ENCODE measurements at places on chromosomes 7 and 10.
A peak's percentile ranks its signal among the peaks of the same experiment; 100 is the strongest.

DNA sequence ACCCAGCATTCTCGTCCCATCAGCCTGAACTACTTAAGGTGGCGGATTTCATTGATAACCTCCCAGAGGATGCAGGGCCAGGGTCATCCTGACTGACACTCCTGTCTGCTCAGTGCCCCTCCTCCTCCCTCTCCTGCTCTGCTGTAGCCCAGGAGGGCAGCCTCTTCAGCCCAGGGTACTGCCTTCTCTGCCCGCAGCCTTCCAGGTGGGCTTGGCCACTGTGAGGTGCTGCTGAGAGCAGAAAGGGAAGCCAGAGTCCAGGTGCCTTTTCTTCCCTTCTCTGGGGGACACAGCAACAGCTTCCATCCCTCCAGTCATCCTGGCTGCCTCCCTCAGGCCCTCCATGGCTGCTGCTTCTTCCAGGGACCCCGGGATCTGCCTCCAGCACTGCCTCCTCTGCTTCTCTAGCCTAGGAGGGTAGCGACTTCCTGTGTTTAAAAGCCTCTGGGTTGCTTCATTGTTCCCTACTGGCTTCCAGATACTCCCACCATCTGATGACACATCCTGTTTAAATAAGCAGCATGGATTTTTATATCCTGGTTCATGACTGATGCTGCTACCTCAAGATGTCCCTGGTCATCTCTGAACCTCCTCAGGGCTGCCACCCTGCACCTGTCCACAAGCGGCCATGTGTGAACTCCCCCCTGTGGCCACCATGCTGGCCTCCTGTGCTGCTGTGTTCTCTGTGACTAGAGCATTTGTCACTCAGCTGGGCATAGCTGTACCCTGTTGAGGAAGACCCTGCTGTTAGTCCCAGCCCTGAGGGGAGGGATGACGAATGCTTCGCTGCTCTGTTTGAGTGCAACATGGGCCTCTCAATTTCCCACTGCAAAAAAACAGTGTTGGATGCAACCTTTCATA, 55.8 kb downstream of the AKR1C4 start:
- DNase-seq = peak; percentile 27

DNA sequence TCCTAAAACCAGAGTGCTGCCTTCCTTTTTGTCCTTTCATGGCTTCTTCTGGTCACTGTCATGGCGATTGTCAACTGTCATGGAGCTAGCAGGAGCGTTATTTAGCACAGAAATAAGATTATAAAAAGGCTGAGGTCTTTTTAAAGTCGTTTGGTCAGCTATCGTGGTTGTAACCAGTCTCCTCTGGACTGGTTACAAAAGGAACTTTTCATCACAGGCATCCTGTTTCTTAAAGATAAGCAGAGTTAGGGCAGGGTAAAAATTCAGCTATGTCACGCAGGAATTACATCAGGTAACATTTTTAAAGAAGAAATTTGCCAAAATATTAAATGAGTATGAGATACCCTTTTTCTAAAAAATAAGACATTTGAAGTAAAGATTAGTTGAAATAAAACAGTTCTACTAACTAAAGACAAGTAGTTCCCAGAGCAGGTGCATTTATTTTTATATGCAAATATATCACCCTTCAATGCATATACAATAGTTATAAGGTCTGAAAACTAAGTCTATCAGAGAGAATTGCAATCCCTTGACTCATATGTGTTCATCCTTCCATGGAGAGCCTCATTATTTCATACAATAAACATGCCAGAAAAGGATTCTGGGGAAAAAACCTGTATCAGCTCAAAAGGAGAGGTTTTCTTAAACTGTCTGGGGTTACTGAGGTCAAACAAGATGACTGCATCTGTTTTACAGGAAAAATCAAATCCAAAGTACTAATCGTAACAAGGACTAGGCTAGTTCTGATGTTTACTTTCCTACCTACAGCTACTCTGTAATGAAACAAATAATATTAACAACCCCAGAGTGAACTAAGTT, 20.9 kb downstream of the FAM24A start:
- DNase-seq = no peak

DNA sequence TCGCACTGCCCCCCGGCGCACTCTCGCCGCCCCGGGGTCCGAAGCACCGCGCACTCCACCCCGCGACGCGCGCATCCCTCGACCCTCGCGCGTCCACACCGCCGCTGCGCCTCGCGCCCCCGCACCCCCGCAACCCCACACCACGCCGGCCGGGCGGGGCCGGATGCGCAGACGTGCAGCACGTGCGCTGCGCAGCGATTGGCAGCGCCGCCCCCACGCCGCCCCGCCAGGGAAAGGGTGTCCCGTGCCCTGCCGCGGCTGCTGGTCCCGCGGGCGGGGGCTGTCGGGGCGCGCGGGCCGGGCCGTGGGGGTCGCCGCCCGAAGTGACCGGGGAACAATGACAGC, 53.7 kb upstream of the KDM7A start:
- DNase-seq = no peak

DNA sequence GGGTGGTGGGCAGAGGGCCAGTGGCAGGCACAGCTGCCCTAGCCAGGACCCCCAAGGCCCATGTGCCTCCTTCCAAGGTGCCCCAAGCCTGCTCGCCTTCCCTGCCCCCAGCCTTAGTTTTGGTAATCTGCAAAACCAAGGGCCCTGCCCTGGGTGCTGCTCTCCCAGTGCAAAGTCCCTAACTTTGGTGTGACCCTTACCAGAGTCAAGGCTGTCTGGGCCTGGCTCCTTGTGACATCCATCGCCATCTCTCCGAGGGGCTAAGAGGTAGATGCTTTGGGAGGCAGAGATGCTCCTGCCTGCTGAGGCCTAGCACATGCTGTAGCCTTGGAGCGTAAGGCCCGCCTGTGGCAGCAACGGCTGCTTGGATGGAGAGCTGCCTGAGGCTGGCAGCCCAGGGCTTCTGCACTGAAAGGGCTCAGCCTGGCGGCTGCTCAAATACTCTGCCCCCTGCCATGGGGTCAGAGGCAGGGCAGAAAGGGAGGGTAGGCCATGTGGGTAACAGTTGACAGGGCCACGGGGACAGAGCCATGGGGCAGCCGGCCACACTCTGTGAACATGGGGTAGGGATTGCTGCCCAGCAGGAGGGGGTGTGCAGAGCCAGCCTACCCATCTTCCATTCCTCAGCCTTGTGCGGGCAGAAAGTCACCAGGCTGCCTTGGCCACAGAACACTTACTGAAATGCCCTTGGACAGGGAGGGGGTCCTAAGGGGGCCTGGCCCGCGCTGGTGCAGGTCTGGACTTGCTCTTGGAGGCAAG, 17.9 kb upstream of the MYL7 start:
- DNase-seq = no peak

DNA sequence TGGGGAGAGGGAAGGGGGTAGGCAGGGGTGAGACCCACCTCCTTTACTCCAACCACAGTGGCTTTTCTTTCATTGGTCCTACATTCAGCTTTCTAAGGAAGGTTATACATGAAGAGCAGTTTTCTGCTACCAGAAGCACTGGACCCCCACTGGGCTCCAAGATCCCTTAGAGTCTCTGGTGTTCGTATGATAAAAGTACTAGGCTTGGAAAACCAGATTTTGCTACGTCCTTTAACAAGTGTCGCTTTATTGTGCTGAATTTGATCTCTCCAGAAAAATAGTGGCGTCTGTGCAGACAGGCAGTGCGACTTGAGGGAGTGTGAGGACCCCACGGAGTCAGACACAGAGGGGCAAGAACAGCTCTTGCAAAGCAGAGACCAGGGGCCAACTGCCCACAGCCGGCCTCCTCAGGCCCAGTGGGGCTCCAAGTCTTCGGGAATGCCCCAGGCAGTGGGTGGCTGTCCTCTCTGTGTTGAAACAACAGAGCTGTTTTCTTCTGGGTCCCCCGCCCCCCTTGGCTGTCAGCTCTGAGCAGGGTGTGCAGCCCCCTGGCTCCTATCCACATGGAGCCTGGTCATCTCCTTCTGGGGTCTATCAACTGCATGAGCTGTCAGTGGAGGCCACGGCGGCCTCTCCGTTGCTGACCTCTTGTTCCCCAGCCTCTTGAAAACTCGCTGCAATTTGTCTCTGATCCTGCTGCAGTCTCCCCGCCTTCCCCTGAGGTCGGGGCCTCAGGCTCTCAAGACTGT, 333.2 kb downstream of the RPS24 start:
- peak; percentile 22 for DNase-seq

Measured in cardiac muscle cell (in vitro differentiated cells and primary cell).